ENCODE measurements at places on chromosomes 3 and 15.

GRCh38 chr3:60303160-60303559 is 948.1 kb downstream of the FHIT start:
- no peak for DNase-seq

- DNase-seq: peak; percentile 92
Observed at GRCh38 chr15:64911311-64912186, at the start of gene ANKDD1A. Gene ANKDD1A, plus strand, starts transcription at chr15:64911902. Its CDS starts 29 bp downstream, at chr15:64911931.

- DNase-seq: no peak
Observed at GRCh38 chr3:150597646-150598045, 5.5 kb upstream of the SELENOT start.

DNA sequence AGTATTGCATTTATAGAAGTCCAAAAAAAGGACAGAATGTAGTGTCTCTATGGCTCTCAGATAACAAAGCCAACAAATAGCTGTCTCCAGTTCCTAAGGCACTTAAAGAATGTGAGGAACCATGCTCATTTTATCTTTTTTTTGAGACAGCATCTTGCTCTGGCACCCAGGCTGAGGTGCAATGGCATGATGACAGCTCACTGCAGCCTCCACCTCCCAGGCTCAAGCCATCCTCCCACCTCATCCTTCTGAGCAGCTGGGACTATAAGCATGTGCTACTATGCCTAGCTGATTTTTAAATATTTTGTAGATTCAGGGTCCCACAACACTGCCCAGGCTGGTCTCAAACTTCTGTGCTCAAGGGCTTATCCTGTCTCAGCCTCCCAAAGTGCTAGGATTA is 16.1 kb downstream of the ISY1 start:
- DNase-seq: no peak

GRCh38 chr15:31508656-31509055 is 182.0 kb downstream of the KLF13 start:
- DNase-seq: no peak

- no peak for DNase-seq
Observed at GRCh38 chr15:93146196-93146595, 57.2 kb upstream of the RGMA start.

GRCh38 chr3:55333923-55334322 is 153.2 kb downstream of the WNT5A start:
- no peak for DNase-seq

GRCh38 chr15:89556413-89557262 is 18.6 kb upstream of the TICRR start:
- peak; percentile 83 for DNase-seq

- DNase-seq: no peak
Observed at GRCh38 chr3:190322604-190323245, 479 bp upstream of the CLDN1 start.

DNA sequence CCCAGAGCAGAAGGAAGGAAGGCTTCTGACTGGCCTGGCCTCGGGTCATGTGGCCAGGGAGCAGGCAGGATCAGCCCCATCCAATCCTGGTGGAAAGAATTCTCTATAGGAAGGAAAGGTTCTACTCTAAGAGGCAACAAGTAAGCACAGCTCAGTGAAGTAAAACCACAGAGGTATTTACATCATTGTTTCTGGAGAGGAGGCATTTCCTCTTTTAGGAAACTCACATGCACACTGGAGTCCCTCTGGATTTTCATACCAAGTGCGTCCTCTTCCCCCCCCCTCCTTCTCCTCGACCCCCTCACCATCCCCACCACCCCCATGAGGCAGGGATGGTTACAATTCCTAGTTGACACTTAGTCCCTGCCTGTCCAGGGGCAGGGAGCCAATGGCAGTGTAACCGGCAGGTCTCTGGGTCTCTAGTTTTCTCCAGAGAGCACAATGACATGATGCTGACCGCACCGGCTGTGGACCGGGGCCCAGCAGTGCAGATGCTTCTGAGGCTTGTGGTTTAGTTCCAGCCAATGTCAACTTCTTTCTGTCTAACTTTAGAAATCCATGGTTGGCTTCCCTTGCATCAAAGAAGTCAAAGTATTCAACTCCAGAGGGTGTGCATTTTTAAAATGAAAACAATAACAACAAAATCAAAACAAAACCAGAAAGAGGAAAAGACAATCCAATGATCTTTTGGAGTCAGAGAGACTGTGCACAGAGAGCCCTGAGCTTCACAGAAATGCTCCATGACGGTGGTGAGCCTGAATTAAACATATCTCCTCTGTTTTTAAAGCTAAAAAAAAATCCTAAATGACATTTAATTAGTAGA is 230.3 kb upstream of the TLE3 start:
- no peak for DNase-seq

DNA sequence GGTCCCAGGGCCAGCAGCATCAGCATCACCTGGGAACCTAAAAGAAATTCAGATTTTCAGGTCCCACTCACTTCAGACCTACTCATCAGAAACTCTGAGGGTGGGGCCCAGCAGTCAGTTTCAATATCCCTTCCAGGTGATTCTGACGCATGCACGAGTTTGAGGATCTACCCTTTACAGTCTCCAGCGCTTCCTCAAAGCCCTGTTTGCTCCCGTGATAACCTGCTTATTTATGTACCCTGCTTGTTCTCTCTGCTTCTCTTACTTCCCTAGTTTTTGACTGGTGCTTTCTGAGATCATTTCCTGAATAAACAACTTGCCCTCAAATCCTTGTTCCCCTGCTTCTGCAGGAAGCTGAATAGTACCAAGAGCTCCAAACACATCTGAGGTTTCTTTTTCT is 245.3 kb downstream of the ZNF621 start:
- no peak for DNase-seq

DNA sequence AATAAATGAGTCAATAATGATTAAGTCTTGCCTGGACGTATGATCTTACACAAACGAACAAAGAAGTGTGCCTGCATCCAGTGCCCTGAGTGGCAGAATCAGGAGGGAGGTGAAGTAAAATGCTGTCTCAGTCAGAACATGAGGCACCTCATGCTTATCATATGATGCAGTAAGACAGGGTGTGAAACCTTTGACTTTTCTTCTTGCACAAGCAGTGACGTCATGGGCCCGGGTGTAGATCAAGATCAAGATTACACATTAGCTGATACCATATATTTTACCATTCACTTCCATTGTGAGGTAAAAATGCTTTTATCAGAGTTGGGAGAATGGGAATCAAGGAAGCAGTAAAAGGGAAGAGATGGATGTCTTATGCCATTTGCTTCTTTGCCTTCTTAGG is 291.6 kb upstream of the PLSCR5 start:
- DNase-seq: no peak

GRCh38 chr3:72383883-72384282 is 464.4 kb downstream of the SHQ1 start:
- no peak for DNase-seq

GRCh38 chr3:126274735-126275619 is 82.2 kb downstream of the KLF15 start:
- no peak for DNase-seq

DNA sequence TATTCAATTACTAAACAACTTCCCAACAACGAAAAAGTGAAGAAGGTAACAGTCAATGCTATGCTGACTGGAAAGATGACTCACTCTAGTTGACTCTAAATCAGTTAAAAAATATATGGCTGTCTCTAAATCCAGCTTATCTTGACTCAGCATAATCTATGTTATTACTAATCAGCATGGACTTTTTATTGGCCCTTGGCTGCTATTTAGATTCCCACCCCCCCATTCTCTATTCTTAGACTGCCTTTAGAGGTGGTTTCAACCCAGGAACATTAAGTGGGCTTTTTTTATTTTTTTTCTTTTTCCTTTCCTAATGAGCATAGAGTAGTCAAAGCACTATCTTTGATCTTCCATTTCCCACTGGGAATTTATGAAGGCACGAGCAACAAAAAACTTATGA is 1.9 kb downstream of the PCOLCE2 start:
- DNase-seq: no peak

GRCh38 chr3:8204853-8205650 is 296.6 kb upstream of the LMCD1 start:
- DNase-seq: no peak

- no peak for DNase-seq
Observed at GRCh38 chr15:73944161-73945129, 18.2 kb downstream of the LOXL1 start.

- DNase-seq: no peak
Observed at GRCh38 chr15:74792227-74793016, 10.5 kb downstream of the CSK start.

GRCh38 chr3:30112902-30113484 is 493.4 kb upstream of the TGFBR2 start:
- peak; percentile 58 for DNase-seq

DNA sequence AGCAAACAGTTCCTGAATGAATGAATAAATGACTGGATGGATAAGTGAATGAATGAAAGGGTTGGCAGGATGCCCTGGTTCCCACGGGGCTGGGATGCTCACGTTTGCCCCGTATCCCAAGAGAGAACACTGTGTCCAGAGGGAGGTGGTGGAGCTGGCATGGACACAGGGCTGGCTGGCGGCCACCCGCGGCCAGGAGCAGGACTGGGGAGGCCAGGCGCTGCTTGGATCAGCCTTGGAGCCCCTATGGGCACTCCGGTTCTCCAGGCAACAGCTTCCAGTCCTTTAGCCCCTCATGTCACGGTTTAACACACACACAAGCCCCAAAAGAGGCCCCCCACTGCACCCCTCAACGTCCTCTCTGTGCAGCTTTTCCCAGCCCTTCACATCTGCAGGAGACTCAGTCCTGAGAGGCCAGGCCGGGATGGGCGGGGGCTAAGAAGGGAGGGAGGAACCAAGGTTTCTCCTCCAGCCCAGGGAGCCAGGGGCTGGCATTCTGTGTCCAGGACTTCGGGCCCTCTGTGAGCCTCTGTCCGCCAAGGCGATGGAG is 86.0 kb upstream of the ALDH1L1 start:
- DNase-seq: no peak

DNA sequence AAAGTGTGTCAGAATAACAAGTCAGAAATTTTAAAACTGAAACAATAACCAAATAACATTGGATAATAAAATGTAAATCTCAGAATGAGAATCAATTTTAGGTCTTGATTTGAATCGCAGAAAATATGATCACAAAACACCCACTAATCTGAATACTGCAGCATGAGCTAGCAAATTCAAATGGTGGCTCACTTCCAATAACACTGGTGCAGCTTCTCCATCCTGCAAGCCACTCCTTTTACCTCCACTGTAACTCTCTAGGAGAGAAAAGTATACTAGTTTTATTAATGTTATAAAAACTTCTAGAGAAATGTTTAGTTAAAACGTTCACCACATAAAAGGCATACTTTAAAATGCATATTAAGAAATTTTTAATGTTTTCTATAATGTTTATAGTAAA is 30.4 kb downstream of the UBE3A start:
- no peak for DNase-seq

GRCh38 chr3:187685948-187686347 is 15.8 kb upstream of the SST start:
- no peak for DNase-seq

DNA sequence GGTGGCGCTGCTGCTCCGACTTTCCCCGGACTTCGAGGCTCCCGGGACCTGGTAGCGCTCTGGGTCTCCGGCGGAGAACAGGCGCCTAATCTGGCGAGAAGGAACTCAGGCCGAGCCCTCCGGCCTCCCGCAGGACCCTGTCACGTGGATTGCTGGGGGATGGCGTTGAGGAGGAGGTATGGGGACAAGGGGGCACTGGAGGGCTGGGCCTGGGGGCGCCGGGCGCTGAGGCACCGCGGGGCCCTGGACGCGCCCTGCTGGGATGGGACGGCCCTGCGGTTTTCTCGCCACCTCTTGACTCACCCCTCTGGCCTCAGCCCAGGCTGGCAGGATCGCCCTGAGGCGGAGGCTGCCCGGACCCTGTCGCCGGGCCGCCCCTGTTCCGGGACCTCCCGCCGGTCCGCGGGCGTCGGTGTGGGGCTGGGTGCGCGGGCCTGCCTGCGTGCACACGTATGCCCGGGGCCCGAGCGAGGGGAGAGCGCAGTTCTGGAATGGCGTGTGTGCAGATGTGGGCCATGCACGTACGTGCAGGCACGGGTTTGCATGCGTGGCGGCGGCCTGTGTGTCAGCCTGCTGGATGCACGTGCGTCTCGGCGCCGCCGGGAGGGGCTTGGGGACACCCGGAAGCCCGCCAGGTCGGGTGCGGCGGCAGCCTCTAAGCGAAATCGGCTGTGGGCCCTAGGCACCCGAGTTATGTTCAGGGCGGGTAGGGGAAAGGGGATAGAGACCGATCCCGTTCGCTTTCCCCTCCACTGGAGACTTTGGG is 752 bp downstream of the C15orf39 start:
- DNase-seq: peak; percentile 95

- DNase-seq: no peak
Observed at GRCh38 chr3:13219077-13219901, 146.1 kb upstream of the IQSEC1 start.

- DNase-seq: no peak
Observed at GRCh38 chr3:27642796-27643195, 79.3 kb downstream of the EOMES start.

DNA sequence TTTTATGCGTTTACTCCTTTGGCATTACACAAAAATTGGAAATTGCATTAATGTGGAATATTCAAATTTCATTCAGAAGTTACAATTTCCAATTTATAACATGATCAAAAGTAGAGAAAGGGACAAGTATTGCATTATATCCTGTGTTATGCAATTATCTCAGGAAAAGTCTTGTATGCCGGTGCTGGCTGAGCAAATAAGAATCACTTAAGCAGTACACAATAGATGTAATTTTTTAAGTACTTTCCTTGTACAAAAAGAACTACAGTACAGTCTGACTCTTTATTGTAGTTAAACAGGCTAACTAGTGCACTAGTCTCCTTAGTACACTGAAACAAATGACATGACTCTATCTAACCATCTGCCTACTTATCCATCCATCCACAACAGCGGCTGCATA is 493.2 kb upstream of the KCNMB2 start:
- no peak for DNase-seq

DNA sequence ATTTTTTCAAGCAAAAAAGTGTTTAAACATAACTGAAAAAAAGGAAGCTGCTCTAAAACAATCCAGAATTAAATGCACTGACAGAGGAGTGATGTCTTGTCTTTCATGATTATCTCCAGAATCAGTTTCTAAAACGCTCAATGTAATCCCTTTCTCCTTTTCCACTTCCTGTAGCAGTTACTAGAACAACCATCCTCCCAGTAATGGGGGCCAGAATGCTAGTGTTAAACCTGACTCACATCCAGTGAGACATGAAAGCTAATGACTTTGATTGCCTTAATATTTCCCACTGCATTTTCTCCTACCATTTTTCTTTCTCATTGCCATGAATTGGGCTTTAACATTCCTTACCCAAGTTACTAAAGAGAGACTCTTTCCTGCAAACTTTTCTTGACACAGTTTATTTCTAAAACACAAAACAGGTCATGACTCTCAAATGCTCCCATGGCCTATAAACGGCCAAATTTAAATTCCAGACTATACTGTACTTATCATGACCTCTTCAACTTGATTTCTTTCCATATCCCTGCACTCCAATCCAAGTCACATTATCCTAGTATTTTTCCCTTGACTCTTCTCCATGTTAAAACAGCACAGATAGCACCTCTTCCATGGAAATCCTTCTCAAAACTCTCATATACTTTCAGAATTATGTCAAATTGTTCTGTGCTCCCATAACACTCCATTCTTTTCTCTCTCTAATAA is 341.4 kb downstream of the NAALADL2 start:
- no peak for DNase-seq

DNA sequence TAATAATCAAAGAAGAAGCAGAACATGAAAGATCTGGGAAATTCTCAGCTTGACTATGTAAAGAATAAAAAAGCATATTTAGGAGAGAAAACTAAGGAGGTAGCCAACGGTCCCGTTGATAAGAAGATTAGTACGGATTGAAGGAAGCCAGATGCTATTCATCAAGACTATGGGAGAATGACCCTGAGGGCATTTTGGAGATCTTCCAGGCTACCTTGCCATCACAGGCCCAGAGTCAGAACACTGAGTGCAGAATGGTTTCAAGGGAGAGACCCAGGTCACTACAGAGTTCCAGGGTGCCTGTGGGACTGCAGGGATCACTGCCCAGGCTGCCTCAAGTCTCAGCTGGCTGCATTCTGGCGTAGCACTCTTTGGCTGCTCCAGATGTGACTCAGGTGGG is 752.9 kb upstream of the ARPP21 start:
- no peak for DNase-seq
